ENCODE measurements at places on chromosomes 1 and 21.

- DNase-seq, result no peak
Observed at GRCh38 chr1:107436552-107437241, 295.9 kb downstream of the NTNG1 start.

DNA sequence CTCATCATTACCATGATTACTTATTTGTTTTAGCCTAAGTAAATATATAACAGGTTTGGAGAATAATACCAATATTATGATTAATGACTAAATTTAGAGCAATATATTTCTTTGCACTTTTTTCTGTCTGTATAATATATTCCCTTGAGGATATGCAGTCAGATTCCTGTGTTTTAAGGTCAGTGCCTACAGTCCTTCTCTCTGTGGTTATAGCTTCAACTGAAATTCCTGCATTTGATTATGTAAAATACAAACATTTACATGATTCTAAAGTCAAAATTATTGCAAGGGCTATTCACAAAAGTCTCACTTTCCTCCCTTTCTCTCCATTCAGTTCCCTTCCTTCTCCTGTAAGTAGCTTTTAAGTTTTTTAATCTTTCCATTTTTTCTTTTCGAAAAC, 142.9 kb upstream of the COL6A1 start:
- no peak for DNase-seq

GRCh38 chr1:156419854-156420204, 50.8 kb downstream of the RHBG start:
- DNase-seq, result no peak

- no peak for DNase-seq
Observed at GRCh38 chr21:29697555-29698193, 242.1 kb downstream of the GRIK1 start.

DNA sequence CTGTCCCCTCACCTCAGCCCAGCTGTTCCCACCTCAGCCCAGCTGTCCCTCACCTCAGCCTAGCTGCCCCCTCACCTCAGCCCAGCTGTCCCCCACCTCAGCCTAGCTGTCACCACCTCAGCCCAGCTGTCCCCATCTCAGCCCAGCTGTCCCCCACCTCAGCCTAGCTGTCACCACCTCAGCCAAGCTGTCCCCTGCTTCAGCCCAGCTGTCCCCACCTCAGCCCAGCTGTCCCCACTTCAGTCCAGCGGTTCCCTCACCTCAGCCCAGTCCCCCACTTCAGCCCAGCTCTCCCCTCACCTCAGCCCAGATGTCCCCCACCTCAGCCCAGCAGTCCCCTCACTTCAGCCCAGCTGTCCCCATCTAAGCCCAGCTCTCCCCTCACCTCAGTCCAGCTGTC, 88.4 kb upstream of the CSF3R start:
- DNase-seq, result no peak

GRCh38 chr1:16014509-16015482, 3.0 kb downstream of the HSPB7 start:
- DNase-seq, result no peak

GRCh38 chr1:195188821-195189220, 1419.4 kb downstream of the KCNT2 start:
- DNase-seq, result no peak

DNA sequence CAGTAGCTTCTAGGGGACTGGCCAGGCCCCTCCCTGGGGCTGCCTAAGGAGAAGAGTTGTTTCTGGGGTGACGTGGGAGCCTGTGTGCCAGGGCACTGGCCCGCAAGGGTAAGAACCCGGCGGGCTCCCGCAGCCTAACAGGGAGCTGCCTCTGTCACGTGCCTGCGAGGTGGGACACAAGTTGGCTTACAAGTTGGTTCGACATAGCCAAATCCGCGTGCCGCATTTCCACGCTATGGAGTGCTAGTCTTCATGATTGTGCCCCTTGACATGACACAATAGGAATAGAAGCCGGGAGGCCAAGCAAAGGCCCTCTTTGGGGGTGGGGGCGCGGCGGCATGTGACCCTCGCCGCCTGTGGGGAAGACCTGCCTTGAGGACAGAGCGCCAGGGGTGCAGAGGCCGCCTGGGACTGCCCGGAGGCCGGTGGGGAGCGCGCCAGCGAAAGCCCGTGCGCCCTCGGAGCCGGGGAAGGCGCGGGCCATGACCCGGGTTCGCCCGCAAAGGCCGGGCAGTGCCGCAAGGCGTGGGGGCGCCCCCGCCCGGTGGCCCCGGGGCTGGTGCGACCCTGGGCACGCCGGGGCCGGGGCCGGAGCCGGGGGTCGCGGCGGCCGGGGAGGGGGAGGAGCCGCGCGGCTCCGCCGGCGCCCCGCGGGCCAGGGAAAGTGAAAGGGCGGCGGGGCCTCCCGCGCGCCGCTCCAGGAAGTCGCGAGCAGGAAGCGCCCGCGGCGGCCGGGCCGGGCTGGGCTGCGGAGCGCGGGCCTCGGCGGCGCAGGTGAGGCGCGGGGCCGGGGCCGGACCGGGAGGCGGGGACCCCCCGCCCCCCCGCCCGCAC, at the start of gene SLC37A1:
Gene SLC37A1, plus strand, starts transcription at position 702 of the 834 bp plus-strand sequence. CDS start 4,603 bp downstream, outside the sequence.
- no peak for DNase-seq

DNA sequence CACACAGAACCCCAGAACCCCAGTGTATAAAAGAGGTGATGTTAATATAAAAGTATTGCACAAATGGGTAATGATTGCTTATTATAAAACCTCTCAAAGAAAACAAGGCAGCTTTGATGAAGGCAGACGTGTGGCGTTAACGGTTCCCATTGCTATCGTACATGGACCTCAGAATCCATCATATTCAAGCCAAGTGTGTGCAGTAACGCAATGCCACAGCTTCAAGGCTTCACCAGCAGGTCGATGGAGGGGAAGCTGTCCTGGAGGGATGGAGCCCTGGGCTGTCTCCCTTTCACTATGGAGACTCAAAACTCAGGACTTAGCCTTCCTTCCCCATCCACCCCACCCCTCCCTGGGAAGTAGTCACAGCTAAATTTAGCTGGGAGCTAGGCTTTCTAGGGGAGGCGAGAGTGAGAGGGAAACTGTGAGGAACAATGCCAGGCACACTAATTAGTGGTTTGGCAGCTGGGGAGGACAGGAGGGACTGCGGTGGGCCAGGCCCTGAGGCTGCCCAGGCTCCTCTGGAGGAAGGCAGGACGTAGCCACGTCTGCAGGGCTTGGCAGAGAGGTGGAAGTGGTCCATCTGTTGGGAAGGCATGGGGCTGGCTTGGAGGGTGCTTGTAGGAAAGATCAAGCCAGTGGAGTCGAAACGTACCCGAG, 121.2 kb downstream of the HMGB4 start:
- DNase-seq, result no peak

All from Ammon's horn (tissue), 1 donor.